ENCODE measurements at places on chromosomes 4 and X.

DNA sequence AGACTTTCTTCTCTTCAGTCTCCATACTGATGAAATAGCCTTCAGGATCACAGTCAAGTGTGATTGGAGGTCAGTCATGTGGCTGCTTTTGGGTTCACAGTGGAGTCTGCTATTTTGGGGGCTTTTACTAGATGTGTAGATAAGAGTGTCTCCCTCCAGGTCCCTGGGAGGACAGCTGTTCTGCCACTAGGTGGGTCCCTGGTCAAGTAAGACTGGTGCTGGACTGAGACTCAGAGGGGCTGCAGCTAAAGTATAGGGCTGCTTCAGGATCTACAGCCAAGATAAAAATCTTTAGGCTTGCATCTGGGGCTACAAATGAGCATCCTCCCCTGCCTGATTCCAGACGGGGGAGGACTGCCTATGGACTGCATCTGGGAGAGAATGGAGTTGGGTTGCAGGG is 200.7 kb upstream of the ANKRD50 start:
- no peak overlapping the region for H3K4me3 ChIP-seq
- DNase-seq, result no peak
- no peaks in the 10 kb centered on the region for H3K27me3 ChIP-seq
- H3K27ac ChIP-seq, result no peak overlapping the region
- H3K4me1 ChIP-seq, result no peaks in the 10 kb centered on the region

GRCh38 chr4:169159624-169160171 is 111.1 kb downstream of the SH3RF1 start:
- H3K4me1 ChIP-seq, result peaks cover 3% of the 10 kb centered on the region
- H3K27me3 ChIP-seq, result no peaks in the 10 kb centered on the region
- H3K36me3 ChIP-seq, result peaks cover 21% of the 10 kb centered on the region
- peak overlapping the region; percentile 92 for H3K27ac ChIP-seq

DNA sequence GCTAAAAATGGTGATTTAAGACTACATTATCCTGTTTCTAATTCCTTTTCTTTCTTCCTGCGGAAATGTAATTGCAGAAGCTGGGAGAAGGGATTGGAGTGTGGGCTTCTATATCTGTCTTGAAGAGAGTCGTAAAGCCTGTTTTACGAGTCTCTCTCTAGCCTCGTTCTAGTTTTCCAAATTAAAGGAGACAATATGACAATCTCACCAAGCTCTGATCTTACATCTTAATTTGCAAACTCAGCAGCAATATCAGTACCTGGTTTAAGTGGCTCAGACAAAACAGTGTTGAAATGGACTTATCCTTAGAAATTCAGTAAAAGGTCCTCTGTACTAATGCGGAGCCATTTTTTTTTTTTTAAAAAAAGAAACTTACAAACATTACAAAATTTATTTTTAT is 349.5 kb upstream of the HAND2 start:
- DNase-seq, result no peak
- no peak overlapping the region for H3K27ac ChIP-seq
- H3K27me3 ChIP-seq, result no peaks in the 10 kb centered on the region
- no peaks in the 10 kb centered on the region for H3K36me3 ChIP-seq

- DNase-seq, result peak; percentile 44
- no peak overlapping the region for H3K4me3 ChIP-seq
- H3K36me3 ChIP-seq, result no peaks in the 10 kb centered on the region
- H3K27me3 ChIP-seq, result no peaks in the 10 kb centered on the region
- H3K27ac ChIP-seq, result no peak overlapping the region
These were observed 85.0 kb downstream of the CLNK start for GRCh38 chr4:10599574-10599973.

DNA sequence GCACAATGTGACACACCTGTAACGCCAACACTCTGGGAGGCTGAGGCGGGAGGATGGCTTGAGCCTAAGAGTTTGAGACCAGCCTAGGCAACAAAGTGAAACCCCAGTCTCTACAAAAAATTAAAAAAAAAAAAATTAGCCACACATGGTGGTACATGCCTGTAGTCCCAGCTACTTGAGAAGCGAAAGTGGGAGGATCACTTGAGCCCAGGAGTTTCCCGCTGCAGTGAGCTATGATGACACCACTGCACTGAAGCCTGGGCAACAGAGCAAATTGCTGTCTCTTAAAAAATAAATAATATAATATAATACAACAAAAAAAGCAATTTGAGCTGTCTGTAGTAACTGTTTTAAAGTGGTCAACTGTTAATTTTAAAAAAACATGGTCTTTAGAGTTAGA is 13.2 kb downstream of the SPOCK3 start:
- H3K4me3 ChIP-seq, result no peak overlapping the region
- no peaks in the 10 kb centered on the region for H3K36me3 ChIP-seq
- no peaks in the 10 kb centered on the region for H3K4me1 ChIP-seq
- DNase-seq, result no peak
- H3K27me3 ChIP-seq, result no peaks in the 10 kb centered on the region

GRCh38 chr4:184695178-184695896 is 38.6 kb downstream of the CENPU start:
- no peak overlapping the region for H3K4me3 ChIP-seq
- peak; percentile 18 for DNase-seq
- H3K27ac ChIP-seq, result peak overlapping the region; percentile 79
- no peaks in the 10 kb centered on the region for H3K27me3 ChIP-seq
- H3K4me1 ChIP-seq, result peaks cover 5% of the 10 kb centered on the region

- no peaks in the 10 kb centered on the region for H3K4me1 ChIP-seq
- no peak overlapping the region for H3K4me3 ChIP-seq
- no peaks in the 10 kb centered on the region for H3K36me3 ChIP-seq
- H3K27ac ChIP-seq, result no peak overlapping the region
- no peak for DNase-seq
- no peaks in the 10 kb centered on the region for H3K27me3 ChIP-seq
These were observed 1257.3 kb upstream of the DIAPH2 start for GRCh38 chrX:95427389-95427788.

- H3K4me1 ChIP-seq, result no peaks in the 10 kb centered on the region
- no peak overlapping the region for H3K27ac ChIP-seq
- peak overlapping the region; percentile 40 for H3K4me3 ChIP-seq
- no peak for DNase-seq
- H3K36me3 ChIP-seq, result no peaks in the 10 kb centered on the region
These were observed 3.5 kb downstream of the GPR34 start for GRCh38 chrX:41692162-41692749.

DNA sequence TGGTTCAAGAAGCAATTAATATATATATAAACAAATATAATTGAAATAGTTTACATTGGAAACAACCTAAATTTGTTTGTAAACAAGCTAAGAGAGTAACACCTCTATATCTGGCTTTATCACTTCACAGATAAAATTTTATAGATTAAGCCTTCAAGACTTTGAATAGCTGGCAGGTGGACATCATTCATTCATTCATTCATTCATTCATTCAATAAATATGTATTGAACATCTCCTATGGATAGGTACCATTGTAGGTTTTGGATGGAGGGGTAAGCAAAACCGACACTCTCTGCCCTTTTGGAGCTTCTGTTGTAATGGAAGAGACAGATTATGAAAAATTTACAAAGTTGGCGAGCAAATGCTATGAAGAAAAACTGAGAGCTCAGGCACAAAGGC is 35.2 kb downstream of the GUCY1A1 start:
- H3K4me1 ChIP-seq, result peaks cover 10% of the 10 kb centered on the region
- no peak for DNase-seq
- no peaks in the 10 kb centered on the region for H3K36me3 ChIP-seq
- H3K27ac ChIP-seq, result no peak overlapping the region
- H3K4me3 ChIP-seq, result no peak overlapping the region

DNA sequence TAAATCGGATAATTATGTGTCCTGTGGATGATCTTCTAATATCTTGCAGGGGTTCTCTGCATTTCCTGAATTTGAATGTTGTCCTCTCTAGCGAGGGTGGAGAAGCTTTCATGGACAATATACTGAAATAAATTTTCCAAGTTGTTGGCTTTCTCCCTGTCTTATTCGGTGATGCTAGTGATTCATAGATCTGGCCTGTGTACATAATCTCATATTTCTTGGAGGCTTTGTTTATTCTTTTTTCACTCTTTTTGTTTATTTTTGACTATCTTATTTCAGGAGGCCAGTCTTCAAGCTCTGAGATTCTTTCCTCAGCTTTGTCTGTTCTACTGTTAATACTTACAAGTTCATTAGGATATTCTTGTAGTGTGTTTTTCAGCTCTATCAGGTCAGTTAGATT is 20.7 kb upstream of the CLGN start:
- no peaks in the 10 kb centered on the region for H3K27me3 ChIP-seq
- no peaks in the 10 kb centered on the region for H3K36me3 ChIP-seq
- no peak for DNase-seq
- no peak overlapping the region for H3K4me3 ChIP-seq
- H3K27ac ChIP-seq, result no peak overlapping the region
- H3K4me1 ChIP-seq, result no peaks in the 10 kb centered on the region

DNA sequence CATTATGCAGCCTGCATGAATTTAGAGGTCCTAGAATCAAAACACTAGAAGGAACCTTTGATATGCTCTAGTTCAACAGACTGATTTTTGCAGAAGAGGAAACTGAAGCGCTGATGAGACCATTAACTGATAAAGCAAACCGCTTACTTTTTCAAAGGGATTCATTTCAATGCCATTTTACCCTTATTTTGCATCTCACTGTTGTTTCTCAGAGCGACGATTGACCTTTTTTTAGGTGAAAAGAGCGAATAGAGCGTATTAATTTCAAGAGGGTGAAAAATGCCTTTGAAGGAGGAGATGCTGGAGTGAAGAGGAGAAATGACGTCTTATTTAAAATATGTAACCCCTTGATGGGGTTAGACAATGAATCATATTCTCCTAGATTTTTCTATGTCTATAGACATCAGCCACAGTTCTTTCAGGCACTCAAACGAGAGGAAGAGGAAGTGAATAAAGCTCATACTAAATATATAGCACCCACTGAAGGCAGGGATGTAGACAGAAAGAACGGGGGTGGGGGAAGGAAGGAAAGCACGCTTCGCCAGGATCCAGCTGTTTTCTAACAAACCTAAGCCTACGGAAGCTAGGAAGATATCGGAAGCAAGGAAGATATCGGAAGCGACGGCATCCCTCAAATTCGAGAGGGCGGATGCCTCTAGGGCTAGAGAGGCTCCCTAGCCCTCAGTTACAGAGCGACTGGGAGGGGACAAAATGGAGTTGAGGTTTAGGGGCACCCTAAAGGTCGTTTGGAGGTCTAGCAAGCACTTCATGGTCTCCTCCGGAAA is 848 bp downstream of the ACSL4 start:
- H3K4me1 ChIP-seq, result no peaks in the 10 kb centered on the region
- H3K27ac ChIP-seq, result peak overlapping the region; percentile 90
- no peaks in the 10 kb centered on the region for H3K27me3 ChIP-seq

GRCh38 chrX:23953908-23954269 is 46.1 kb downstream of the CXorf58 start:
- no peak for DNase-seq
- H3K36me3 ChIP-seq, result no peaks in the 10 kb centered on the region
- no peaks in the 10 kb centered on the region for H3K4me1 ChIP-seq

GRCh38 chr4:37138019-37138653 is 106.4 kb upstream of the NWD2 start:
- H3K4me1 ChIP-seq, result no peaks in the 10 kb centered on the region
- no peaks in the 10 kb centered on the region for H3K27me3 ChIP-seq
- H3K27ac ChIP-seq, result no peak overlapping the region
- no peaks in the 10 kb centered on the region for H3K36me3 ChIP-seq
- DNase-seq, result no peak

Data from mesenchymal stem cell (in vitro differentiated cells and primary cell).